ENCODE measurements at places on chromosomes 4 and X.

- no peak for DNase-seq
Measured at GRCh38 chr4:77728420-77728819, 90.7 kb downstream of the CNOT6L start.

- DNase-seq: no peak
Measured at GRCh38 chr4:20944451-20944850, 244.2 kb downstream of the PACRGL start.

- DNase-seq: no peak
Measured at GRCh38 chr4:82230306-82230705, 143.5 kb downstream of the HNRNPD start.

- no peak for DNase-seq
Measured at GRCh38 chrX:150887906-150888465, 10.5 kb downstream of the CD99L2 start.

GRCh38 chrX:51776851-51777250 lies 33.6 kb downstream of the GSPT2 start:
- no peak for DNase-seq

DNA sequence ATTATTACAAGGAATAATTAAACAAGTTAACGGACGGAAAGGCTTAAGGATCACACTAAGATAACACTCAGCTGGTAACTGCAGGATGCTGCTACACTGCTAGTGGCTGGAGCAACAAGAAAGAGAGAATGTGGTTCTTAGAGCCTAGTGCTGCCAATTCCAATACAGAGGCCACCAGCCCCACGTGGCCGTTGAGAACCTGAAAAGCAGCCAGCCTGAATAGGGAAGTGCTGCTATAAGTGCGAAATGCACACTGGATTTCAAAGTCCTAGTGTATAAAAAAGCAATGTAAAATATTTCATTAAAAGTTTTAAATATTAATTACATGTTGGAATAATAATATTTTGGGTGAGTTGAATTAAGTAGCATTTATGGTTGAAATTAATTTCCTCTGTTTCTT lies 257.3 kb upstream of the TAPT1 start:
- no peak for DNase-seq

- no peak for DNase-seq
Measured at GRCh38 chr4:7516096-7516772, 81.5 kb upstream of the PSAPL1 start.

- no peak for DNase-seq
Measured at GRCh38 chr4:17623451-17624001, 9.1 kb downstream of the MED28 start.

GRCh38 chr4:82823062-82823461 lies 24.5 kb upstream of the SCD5 start:
- no peak for DNase-seq

DNA sequence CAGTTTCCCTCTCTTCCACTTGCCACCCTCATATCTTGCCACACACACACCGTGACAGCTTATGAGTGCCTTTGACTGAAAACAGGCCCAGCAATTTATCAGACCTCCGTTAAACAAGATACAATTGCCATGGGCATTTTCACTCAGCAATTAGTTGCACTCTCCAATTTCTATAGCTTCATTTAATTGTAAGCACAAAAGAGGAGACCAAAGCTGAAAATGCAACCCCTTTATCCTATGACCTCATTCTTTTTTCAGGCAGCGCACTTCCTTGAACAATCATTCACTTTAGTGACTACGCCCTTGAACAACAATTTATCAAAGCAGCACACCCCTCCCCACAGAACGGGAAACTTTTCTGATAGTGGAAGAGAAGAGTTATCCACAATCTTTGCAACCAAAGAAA lies 4.1 kb downstream of the POF1B start:
- DNase-seq: no peak

DNA sequence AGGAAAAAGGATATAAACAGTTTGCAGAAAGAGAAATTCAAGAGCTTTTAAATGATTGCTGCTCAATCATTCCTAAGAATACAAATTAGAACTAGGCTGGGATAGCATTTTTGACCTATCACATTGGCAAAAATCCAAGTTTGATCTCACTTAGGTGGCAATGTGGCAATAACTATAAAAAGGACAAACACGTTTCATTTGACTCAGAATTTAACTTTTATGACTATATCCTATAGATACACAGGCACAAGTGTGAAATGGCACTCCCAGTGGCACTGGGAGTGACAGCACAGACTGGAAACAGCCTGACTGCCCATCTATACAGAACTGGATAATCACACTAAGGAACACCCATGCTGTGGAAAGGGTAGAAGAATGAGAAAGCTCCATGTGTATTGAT lies 11.1 kb downstream of the CENPU start:
- DNase-seq: no peak

DNA sequence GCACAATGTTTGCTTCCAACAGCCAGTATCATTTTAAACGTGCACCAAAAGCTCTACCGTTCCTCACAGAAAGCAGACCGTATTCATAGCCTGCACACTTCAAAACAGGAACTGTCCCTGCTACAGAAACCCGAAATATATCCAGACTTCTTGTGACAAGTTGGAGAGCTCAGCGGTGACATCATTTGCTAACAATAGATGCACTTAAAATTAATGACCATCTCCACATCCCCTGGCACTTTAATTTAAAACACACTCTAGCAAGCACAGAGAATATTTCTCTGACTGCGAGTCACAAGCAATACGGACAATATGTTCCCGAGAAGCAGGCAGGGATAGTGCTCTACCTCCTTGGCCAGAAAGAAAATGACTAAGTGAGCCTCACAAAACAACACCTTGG lies 2.5 kb downstream of the NYX start:
- no peak for DNase-seq

GRCh38 chr4:110637408-110638088 lies 14.7 kb upstream of the PITX2 start:
- DNase-seq: no peak

DNA sequence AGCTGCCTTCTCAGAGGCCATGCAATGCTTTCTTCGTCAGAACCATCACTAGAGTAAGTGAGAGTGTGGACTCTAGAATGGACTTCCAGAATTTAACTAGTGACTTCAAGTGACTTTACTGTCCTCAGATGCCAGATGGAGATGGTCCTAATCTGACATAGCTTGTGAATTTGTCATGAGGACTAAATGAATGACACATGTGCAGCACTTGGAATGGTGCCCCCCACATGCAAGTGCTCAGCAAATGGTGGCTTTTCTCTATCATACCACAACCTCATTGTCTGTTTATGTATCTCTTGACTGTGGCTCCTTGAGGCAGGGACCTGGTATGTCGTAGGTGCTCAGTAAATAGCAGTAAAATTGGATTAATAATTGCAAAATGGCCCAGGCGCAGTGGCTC lies 91.6 kb upstream of the STX18 start:
- DNase-seq: no peak

DNA sequence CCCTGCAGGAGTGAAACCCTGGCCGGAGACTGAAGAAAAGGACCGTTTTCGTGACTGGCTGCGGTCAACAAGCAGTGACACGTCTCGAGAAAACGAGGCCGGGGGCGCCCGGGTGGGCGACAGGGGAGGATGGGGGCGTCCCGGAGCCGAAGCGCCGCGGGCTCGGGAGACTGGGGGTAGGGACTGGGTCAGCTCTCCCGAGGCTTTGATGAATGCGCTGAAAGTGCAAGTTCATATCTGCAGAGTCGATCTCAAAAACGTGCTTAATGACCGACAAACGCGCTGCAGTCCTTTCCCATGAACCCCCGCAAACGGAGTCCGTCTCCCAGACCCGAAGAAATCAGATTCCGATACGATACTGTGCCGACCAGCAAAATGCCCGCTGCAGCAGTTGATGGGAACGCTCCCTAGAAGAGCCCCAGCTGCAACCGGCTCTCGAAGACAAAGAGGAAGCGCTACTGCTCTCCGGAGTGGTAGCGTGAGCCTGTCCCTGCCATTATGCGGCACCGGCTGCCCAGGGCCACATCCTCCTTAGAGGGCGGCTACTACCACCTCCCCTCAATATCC lies 806 bp upstream of the CD99L2 start:
- peak; percentile 24 for DNase-seq

DNA sequence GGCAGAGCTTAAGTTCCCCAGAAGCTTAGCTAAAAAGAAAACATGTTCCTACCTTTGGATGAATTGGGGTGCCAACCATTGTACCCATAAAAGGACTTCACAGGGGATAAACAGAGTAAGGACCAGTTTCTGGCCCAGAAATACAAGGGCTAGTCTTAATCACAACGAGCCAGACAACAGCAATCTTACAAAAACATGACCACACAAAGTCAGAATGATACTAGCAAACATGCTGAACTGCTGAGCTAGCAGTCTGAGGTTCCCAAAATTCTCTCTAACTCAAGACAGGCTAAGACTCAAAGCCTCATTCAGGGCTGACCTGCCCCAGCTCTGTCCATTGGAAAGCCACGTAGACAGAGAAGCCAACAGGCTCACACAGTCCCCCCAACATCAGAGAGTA lies 40.3 kb downstream of the ATP11C start:
- DNase-seq: no peak

- no peak for DNase-seq
Measured at GRCh38 chr4:165855191-165855590, 17.8 kb upstream of the TLL1 start.

DNA sequence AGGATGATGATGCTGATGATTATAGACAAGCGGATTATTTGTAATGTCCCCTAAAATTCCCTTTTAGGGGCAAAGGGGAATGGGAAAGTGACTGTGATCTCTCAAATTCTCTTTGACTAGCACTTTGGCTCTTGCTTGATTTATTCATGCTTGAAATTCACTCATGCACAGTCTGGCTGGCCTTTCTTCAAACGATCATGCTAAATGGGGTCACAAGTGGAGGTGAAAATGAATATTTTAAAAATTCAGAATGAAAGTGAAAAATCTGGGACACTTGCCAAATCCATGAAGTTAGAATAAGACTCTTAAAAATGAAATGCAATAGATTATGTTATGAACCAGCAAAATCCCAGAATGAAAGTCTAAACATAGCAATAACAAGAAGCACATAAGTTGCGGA lies 173.4 kb upstream of the RAI2 start:
- DNase-seq: no peak

GRCh38 chrX:136667446-136668168 lies 19.6 kb downstream of the CD40LG start:
- no peak for DNase-seq

DNA sequence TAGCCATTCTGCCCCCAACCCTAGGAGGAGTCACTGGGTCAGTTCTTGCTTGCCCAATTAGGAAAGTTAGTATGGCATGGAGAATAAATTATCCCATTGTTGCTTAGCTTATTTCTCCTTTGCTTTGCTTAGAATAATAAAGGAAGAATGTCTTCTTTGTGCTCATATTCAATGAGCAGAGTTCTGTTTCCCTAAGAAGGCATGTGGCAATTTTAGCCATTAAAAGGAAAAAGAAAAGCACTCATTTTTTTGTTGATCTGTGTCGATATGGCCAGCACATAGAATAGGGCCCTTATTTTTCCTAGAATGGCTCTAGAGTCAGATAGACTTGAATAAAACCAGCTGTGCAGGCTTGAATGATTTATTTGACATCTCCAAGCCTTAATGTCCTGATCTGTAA lies 166.4 kb upstream of the PPARGC1A start:
- DNase-seq: no peak

GRCh38 chr4:155687380-155687982 lies 20.8 kb downstream of the GUCY1A1 start:
- DNase-seq: no peak

- no peak for DNase-seq
Measured at GRCh38 chr4:166077782-166078181, 204.7 kb downstream of the TLL1 start.

GRCh38 chr4:164383358-164384220 lies 370.3 kb upstream of the SMIM31 start:
- DNase-seq: no peak

DNA sequence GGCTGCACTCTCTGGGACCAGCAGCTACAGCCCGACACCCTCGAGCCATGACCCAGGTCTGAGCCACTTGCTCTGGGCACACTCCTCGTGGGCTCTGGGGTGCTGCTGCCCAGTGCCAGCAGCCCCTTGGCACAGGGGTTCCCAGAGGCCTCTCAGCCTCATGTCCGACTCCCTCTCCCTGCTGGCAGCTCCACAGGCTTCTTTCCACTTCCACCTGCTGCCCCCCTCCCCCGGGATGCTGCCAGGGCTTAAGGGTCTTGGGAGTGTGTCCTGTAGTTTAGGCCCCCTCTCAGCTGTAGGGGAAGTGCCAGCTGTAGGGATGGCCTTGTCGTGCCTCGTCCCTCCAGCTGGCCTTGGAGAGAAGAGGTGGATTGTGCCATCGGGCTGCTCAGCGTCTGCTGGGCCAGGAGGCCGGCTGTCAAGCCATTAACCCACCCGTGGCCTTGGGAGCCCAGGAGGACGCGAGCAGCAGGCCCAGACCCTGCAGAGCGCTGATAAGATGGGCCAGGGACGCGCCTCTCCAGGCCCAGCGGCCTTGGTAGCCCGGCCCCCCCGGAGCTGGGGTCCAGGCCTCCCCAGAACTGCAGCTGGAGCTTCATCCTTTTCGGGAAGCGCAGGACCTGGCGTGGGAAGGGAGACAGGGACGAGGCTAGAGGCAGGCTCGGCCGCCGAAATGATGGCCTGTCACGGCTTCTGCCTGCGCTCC lies 1.0 kb upstream of the USP27X start:
- no peak for DNase-seq

DNA sequence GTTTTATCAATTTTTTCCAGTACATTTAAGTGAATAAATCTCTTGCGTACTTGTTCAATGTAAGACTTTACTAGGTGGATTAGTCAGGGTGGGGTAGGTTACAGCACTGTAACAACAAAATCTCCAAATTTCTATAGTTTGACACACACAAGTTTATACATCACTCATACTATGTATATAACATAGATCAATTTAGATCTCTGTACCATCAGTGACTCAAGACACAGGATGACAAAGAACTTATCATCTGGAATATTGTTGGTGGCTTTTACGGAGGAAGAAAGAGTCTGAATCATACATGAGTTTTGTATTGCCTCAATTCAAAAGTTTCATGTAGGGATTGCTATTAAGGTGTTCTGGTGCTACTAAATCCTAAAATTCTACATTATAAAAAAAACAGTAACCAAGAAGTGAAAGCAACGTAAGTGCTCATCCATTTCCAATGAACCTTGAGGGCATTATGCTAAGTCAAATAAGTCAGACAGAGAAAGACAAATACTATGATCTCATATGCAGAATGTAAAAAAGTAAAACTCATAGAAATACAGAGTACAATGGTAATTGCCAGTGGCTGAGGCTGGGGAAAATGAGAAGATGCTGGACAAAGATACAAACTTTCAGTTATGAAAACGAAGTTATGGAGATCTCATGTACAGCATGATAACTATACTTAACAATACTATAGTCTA lies 98.0 kb upstream of the DKK2 start:
- no peak for DNase-seq

DNA sequence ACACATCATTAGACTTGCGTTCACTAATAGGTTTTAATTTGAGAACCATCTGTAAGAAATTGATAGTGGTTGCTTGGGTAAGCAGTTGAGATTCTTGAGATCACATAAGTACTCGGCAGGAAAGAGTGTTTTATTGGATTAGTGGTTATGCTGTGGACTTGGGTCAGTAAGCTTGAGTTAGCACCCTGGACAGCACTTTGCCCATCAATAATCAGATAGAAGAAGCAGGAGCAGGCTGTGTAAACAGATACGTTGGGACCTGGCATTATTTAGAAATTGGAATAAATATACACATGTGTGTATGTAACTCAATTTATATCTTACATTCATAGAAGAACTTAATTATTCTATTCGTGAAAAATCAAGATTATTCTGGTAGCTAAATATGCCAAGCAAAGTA lies 357.5 kb upstream of the SMIM31 start:
- DNase-seq: no peak

All from CD4-positive, alpha-beta T cell treated with Interleukin-2 at 100 ng/mL for 4 hours (primary cell).